NCI-H1092 (cell line): ENCODE measurements at places on chromosomes 7 and 10.

- DNase-seq = no peak
Measured at GRCh38 chr10:122051609-122052385, 62.8 kb downstream of the TACC2 start.

DNA sequence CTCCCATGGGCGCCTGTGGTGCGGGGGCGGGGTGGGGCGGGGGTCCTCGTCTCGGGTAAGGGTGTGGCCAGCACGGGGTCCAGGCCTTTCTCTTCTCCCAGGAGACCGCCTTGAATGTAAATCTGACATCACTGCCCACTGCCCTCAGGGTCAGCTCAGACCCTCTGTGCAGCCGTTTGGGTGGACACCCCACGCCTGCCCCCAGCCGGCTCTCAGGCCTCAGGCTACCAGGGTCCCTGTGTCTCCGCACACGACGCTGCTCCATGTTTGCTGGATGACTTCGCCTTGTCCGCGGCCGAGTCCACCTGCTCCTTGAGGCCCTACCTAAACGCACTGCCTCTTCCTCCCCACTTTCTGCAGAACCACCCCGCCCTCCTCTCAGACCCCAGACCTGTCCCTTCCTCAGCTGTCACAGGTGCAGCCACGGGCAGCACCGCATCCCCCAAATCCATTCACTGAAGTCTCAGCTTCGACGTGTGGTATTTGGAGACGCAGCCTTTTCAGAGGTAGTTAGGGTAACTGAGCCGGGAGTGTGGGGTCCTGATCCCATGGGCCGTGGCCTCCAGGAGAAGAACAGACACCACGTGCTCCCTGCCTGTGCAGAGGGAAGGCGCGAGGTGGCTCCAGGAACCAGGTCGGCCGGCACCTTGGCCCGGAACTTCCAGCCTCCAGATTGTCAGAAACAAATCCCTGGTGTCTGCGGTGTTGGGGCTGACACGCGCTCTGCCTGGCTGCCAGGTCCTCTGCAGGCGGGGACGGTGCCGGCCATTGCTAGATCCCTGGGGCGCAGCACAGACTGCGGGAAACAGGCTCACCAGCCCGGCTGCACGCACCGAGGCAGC lies 97.4 kb upstream of the DIP2C start:
- no peak for DNase-seq

GRCh38 chr7:24475166-24475961 lies 97.9 kb upstream of the PALS2 start:
- no peak for DNase-seq

- no peak for DNase-seq
Measured at GRCh38 chr7:31337002-31337565, 3.4 kb downstream of the NEUROD6 start.

GRCh38 chr7:24245362-24245761 lies 38.6 kb upstream of the NPY start:
- no peak for DNase-seq

- DNase-seq = no peak
Measured at GRCh38 chr10:8402576-8402975, 348.1 kb downstream of the GATA3 start.

DNA sequence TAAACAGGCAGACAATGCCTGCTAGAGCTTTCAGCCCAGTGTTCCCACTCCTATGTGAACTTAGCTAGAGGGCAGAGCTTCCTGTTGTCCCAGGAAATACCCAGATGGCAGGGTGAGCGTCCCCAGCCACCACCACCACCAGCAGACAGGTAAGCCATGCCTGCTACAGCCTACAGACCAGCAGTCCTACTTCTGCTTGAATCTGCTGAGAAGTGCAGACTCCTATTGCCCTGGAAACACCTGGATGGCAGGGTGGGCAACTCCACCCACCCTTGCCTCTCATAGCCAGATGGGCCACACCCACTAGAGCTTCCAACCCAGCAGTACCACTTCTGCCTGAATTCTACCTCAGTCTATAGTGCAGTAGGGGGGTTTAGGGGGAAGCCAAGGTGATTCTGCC lies 64.4 kb downstream of the FBXL13 start:
- DNase-seq = no peak

- DNase-seq = no peak
Measured at GRCh38 chr7:44853391-44853790, 5.5 kb upstream of the H2AZ2 start.

GRCh38 chr10:73891540-73891939 lies 17.2 kb upstream of the CAMK2G start:
- no peak for DNase-seq

GRCh38 chr7:86949779-86950260 lies 109.6 kb downstream of the ELAPOR2 start:
- no peak for DNase-seq

DNA sequence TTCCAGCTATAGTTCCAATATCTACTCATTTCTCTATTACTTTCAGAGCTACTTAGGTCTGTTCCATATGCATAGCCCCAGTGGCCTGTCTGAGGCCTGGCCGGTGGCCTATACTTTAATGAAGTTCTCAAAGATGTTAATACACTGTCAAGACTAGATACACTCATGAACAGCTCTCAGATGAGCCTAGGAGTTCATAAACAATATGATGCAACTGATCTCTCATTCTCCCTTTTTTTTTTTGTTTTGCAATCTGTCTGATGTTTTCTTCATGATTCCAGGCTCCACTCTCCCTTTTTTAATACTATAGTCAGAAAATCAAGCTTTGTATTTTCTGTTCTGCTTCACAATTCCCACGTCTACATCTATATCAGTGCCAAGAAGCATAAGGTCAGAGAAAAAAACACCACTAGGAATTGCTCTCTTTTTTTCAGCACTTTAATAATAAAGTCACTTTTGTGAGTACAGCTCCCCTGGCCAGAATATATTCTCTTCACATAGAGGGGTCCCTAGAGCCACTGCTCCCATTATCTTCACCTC lies 321.0 kb downstream of the C7orf25 start:
- no peak for DNase-seq

DNA sequence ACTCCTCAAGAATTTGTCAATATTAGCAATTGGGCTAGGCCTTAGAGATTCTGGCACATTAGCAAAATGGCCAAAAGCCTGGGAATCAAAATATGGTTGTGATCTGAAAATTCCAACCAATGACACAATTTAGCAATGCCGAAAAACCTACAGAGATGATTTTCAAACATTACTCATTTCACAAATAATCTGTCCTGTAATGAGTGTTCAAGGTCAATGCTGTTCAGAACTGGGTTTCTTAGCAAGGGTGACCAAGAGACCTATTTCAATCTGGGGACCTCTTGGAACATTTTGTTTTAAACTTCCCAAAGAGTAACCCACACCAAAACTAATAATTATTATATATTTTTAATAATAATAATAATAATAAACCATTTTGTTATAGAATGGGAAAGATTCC lies 24.1 kb downstream of the ELMO1 start:
- DNase-seq = no peak

GRCh38 chr7:50723173-50723572 lies 59.5 kb downstream of the GRB10 start:
- no peak for DNase-seq

DNA sequence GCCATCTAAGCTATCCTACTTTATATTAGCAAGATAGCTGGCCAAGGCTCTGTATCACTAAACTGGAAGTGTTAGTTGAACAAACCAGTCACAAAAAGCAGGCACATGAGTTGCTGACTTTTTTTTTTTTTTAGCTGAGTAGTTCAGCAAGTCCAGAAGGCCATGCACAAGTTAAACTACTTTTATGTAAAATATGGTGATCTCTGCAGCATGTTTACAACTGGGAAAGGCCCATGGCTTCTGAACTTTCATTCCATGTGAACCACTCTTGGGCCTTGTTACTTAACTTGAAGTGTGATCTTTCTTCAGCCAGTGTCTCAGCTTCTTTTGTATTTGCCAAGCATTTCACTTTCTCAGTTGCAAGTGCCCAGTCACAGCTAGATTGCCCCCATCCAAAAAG lies 78.5 kb downstream of the CALD1 start:
- DNase-seq = no peak

GRCh38 chr7:104898434-104898833 lies 115.6 kb upstream of the KMT2E start:
- no peak for DNase-seq

DNA sequence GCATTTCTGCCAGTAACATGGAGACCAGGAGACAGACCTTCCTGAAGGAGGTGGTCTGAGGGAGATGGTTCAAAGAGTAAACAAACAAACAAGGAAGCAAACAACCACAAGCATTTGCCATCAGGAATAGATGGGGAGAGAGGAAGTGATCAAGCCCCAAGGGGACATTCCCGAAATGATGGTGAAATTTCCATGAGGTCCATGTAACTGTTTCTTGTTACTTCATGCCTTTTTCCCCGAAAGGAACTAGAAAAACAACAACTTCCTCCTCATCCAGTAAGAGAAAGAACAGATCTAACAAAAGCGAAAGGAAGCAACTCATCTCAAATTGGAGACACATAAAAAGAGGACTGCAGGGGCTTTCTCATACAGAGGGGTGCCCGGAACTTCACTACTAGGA lies 152.5 kb upstream of the ZNF32 start:
- DNase-seq = no peak

DNA sequence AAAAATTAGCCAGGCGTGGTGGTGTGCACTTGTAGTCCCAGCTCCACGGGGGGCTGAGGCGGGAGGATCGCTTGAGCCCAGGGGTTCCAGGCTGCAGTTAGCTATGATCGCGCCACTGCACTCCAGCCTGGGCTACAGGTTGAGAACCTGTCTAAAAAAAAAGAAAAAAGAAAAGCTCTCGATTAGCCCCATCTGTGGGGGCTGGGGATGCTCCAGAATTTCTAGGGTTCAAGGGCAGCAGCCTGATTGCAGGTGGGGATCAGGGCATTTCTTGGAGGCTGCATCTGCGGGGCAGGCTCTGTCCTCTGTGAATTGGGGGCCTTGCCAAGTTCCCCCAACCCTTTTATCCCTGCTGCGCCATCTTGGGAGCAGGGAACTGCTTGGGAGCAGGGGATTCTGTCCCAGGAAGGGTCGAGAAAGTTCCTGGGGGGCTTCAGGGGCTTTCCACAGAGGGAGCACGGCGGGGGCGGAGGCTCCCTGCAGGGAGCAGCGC lies 651 bp upstream of the ARPC1A start:
- DNase-seq = peak; percentile 5

DNA sequence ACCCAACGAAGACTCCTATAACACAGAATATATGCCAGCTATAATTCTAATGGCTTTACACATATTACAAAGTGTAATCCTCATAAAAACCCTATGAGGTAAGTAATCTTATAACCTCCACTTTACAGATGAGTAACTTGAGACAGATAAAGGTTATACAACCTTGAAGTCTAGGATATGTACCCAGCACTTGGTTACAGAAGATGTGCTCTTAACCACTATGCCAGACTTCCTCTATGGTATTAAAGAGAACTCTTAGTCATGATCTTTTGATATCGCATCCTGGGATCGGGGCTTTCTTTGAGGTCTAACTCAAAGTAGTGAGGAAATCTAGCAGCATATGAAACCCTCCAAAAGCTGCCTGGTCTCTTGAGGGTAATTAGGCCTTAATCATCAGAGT lies 319.2 kb upstream of the LRRN3 start:
- no peak for DNase-seq

GRCh38 chr7:27966219-27966780 lies 214.3 kb downstream of the JAZF1 start:
- DNase-seq = no peak

DNA sequence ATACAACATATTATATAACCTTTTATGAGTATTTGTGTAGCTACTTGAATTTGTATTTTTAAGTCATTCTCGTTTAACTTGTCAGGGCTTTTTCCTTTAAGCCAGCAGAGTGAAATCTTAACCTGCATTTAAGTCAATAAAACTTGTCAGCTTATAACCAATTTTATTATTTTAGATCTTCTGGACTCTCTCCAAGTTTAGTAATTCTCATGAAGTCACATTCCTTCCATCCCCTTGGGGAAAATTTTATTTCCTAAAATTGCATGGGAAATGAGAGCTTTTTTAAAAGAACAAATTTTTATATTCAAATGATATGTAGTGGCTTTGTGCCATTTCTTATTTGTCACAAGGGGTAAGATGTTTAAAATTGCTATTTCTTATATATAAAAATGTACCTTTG lies 74.0 kb downstream of the SEPTIN7 start:
- DNase-seq = no peak

- no peak for DNase-seq
Measured at GRCh38 chr10:122460891-122461293, 461 bp upstream of the HTRA1 start.

DNA sequence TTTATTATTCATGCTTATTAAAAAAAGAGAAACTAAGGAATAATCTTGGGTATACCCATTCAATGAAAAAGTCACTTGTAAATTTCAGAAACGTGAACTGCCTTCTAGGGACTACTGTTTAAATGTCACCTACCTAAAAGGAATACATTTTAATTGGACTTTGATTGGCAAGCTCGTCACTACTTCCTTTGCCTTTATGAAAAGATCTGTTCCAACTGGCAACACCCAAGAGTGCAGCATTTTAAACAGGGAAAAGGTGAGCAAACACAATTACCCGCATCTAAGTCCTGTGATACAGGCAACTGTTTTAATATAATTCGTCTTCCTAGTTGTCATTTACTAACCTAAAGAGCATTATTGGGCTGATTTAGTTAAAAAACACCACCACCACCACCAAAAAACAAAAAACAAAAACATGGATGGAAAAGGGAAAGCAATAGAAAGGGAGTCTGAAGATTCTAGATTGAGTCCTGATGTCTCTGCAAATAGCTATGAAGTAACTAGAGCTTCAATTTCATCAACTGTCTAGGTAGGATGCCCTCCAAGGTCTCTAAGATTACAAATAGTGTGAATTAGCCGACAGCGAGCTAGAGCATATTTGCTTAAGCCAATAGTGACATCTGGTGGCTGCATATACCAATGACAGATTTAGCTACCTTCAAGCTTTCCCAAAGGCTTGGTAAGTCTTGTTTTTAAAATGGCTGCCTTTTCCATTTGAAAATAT lies 33.8 kb upstream of the ICA1 start:
- peak; percentile 94 for DNase-seq

- DNase-seq = no peak
Measured at GRCh38 chr10:86217371-86218080, 149.1 kb downstream of the GRID1 start.

DNA sequence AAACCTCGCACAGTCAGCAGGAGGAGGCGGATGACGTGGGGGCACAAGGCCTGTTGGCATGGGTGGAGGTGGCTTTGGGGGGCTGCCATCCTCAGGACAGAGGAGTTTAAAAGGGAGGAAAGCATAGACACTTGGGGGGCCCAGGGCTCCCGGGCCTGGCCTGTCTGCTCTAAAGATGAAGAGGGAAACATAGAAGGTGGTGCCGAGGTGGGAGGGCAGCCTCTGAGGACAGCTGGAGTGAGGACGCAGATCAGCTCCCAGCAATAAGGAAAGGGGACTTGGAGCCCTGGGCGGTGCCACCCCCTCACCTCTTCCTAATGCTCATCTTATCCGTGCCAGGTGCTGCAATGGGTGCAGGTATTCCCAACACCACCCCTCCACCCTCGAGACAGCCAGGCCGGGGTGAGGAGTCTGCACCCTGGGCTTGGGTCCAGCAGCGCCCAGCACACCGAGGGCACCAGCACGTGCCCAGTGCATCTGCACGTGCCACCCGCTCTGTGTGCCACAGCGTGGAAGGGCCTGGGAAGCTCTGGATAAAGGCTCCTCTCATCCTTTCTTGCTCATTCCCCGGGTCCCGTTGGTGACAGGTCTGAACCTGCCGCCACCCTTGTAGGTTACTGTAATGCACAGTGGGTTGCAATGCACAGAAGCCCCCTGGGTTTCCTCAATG lies 566.0 kb upstream of the FOXK1 start:
- DNase-seq = no peak

GRCh38 chr7:114104035-114104434 lies 185.2 kb upstream of the PPP1R3A start:
- DNase-seq = no peak
